ENCODE measurements at places on chromosomes 1 and 21.

DNA sequence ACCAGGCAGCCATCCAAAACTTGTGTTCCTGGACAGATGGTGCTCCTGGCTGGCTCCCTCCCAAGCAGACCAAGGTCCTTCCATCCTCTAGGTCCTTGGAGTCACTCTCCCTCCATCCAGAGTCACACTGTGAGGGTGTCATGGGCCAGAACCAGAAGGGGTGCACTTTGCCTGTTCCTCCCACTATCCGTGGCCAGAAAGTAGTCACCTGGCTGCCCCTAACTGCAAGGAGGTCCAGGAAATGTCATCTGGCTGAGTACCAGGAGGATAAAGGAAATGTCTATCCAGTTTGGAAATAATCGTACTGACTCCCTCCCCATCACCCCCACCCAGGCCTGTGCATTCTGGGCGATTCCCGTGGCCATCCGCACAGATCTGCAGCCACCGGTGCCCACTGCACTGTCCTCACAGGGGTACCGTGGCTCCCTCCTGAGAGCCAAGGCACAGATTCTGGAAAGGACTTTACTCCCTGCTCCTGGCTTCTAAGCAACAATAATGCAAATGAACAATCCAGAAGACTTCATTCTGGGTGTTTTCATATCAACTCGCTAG lies 253.2 kb downstream of the NPHP4 start:
- no peak for ATAC-seq

DNA sequence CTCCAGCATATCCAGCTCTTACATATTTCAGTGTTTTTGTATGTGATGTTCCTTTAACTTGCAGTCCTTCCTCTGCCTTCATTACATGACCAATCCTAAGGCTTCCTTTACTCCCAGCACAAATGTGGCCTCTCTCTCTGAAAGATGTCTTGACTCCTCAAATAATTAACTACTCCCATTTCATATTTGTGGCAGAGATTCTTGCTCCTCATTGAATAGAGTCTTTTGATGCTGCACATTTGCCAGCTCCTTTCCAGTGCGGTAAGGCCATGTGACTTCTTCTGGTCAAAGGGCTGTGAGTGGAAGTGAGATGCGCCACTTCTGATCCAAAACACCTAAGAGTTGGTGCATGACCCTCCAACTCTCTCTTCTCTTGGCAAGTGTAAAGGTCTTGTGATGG lies 19.1 kb upstream of the LAMC1 start:
- ATAC-seq, result no peak

- no peak for ATAC-seq
Measured at GRCh38 chr1:212514056-212514614, 81.4 kb downstream of the NENF start.

- ATAC-seq, result peak; percentile 76
Measured at GRCh38 chr1:64960731-64961130, 5.6 kb downstream of the JAK1 start.

DNA sequence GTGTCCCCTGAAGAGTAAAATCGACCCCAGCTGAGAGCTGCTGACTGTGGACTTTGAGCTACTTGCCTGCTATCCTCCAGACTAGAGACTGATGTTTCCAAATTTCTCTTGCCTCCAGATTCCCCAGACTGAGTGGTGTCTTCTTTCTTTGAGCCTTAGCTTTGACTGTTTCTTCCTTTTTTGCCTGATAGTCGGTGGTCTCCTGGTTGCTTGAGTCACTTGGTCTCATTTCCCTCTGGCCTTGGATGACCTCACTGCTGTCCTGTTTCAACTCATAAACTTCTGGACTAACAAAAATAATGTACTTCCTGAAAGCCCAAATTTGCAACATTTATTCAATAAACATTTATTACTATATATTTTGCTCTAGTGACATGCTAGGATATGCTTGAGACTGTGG lies 52.9 kb upstream of the DIPK1A start:
- ATAC-seq, result no peak

- no peak for ATAC-seq
Measured at GRCh38 chr1:96313216-96313615, 408.4 kb upstream of the PTBP2 start.

DNA sequence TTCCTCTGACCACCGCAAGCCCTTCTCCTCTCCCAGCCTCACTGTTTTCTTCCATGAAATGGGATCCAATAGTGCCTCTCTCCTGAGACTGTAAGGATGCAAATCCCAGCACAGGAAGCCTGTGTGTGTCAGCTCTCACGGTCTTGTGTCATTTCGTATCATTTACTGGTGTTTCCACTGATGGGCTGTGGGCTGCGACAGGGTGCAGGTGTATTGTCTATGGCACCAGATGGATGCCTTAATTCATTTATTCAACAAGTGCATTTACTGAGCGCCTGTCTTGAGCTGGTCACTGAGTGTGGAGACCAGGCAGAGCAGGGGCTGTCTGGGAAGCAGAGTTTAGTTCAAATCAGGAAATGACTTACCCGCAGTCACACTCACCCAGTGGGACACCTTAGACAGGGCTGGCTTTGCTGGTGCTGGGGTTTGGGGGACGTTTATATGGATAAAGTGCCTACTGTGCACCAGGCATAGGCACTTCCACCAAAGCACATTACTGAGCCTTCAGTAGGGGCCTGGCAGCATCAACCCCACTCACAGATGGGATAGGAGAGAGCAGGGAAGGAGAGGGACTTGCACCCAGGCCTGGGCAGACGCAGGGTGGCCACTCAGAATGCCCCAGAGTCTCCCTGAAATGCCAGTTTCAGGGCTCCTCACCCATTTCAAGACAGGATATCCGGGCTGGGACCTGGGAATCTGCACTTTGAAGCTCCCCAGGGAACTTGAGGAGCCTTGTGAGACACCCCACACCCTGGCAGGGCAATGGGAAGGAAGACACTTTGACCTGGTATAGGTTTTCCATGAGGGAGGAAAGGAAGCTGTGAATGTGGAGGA lies 398.9 kb downstream of the MATN1 start:
- no peak for ATAC-seq

GRCh38 chr21:20220586-20220985 lies 777.6 kb upstream of the NCAM2 start:
- no peak for ATAC-seq

- ATAC-seq, result peak; percentile 57
Measured at GRCh38 chr1:92882819-92883218, 51.0 kb downstream of the RPL5 start.

DNA sequence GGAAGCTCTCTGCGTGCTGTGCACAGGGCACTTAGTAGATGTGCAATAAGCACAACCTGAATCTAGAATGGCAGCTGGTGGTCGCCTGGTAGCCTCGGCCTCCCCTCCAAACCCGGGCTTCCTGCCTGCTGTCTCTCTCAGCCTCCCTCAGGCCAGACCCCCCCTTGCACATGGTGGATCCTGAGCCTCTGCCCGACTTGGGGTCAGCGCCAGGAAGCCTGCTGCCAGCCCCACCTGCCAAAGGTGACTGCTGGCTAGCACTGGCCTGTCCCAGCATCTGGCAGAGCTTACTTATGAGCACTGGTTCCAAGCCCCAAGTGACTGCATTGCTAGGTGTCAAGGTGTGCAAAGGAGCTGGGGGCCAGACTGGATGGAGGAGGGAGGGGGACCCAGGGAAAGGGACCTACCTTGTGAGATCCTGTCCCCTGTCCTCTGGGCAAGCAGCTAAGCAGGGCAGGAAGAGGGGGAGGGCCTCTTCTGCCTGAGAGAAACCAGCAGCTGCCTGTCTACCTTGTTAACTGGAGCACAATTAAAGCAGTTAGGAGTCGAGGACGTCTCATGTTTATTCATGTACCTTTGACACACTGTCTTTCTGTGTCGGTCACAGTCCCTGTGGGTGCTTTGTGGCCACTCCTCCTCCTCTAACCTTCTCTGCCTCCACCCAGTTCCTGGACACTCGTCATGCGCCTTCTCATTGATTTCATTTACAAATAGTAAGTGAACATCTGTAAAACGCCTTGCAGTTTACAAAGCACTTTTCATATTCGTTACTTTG lies 100.9 kb downstream of the DDX20 start:
- ATAC-seq, result no peak

GRCh38 chr21:37270576-37271365 lies 3.6 kb upstream of the VPS26C start:
- ATAC-seq, result no peak

DNA sequence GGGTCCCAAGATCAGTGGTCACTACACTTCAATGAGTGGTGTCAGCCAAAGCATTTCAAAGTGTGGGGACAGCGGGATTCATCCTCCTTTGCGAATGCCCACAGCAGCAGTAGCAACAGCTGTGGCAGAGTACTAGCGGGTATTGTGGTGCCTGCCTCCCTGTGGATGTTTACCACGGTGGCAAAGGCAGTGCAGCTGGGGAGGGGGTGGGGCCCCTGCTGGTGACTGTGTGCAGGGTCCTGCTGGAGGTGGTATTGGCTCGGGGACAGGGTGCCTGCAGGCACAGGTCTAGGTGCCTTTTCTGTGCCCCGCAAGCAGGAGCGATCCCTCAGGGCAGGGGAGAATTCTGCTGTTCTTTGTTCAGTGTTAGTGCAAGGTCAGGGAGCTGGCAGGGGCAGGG lies 415.7 kb downstream of the USP25 start:
- ATAC-seq, result peak; percentile 31

- ATAC-seq, result no peak
Measured at GRCh38 chr1:33985656-33986055, 121.8 kb downstream of the HMGB4 start.

DNA sequence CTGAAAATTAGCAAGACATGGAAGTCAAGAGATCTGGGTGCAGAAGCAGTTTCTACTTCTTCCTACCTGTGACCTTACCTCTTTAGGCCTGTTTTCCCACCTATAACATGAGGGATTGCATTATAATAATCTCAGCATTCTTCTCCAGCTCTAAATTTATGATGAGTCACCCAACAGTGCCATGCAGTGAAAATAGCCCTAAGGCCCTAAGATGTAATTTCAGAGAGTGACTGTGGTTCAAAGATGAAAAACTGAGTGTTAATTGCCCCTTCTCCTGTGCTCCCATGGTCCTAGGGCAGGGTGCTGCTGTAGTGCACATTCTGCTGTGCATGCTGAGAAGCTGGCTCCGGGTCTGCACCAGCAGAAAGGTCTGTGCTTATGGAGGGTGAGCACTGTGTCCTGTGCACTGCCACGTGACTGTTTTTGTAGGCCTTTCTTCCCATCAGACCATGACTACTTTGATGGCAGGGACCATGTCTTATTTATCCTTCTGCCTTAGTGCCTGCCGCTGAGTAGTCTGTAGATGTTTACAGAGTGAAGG lies 29.7 kb downstream of the JUN start:
- no peak for ATAC-seq

DNA sequence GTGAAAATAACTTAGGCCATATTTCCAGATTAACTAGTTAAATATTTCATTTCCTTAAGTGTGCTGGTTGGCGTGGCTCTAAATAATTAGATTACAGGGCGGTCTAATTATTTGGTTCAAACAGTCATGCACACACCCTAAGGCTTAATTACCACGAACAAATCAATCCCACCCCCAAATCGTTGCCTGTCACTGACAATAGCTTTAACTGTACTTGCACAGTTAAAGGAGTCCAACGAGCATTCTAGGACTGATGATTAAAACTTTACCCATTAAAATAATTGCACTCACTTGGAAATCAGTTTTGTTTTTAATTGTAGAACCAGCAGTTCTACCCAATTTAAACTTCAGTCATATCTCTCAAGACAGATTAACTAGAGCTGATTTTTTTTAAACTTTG lies 1.5 kb upstream of the POU2F1 start:
- ATAC-seq, result no peak

- ATAC-seq, result no peak
Measured at GRCh38 chr1:14626869-14627607, 28.6 kb downstream of the KAZN start.

- no peak for ATAC-seq
Measured at GRCh38 chr1:97427371-97427770, 493.5 kb downstream of the DPYD start.

DNA sequence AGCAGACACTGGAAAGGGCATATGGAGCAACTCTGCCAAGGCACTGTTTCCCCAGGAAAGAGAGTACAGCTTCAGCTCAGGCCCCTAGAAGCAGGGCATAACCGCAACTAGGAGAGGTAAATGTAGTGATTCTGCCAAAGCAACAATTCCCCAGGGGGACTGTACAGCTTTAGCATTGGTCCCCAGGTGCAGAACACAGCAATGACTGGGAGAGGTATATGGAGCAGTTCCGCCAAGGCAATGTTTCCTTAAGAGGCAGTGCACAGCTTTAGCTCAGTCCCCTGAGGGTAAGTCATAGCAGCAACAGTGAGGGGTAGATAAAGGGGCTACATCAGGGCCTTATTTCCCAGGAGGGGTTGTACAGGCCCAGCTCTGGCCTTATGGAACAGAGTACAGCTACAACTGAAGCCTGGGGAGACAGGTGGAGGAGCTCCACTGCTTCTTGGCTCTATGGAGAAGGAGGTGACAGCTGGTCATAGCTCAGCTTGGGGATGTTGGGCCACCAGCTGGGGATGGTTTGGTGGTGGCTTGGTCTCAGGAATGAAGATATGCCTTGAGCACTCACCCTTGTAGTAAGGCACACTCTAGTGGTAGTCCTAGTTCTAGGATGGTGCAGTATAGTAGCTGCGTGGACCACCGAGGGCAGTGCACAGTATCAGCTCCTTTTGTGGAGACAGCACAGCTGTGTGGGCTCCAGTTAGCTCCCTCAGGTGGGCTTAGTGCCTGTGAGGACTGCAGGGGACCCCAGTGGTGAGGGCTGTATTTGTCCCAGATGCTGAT lies 582.7 kb downstream of the PTPRC start:
- no peak for ATAC-seq

DNA sequence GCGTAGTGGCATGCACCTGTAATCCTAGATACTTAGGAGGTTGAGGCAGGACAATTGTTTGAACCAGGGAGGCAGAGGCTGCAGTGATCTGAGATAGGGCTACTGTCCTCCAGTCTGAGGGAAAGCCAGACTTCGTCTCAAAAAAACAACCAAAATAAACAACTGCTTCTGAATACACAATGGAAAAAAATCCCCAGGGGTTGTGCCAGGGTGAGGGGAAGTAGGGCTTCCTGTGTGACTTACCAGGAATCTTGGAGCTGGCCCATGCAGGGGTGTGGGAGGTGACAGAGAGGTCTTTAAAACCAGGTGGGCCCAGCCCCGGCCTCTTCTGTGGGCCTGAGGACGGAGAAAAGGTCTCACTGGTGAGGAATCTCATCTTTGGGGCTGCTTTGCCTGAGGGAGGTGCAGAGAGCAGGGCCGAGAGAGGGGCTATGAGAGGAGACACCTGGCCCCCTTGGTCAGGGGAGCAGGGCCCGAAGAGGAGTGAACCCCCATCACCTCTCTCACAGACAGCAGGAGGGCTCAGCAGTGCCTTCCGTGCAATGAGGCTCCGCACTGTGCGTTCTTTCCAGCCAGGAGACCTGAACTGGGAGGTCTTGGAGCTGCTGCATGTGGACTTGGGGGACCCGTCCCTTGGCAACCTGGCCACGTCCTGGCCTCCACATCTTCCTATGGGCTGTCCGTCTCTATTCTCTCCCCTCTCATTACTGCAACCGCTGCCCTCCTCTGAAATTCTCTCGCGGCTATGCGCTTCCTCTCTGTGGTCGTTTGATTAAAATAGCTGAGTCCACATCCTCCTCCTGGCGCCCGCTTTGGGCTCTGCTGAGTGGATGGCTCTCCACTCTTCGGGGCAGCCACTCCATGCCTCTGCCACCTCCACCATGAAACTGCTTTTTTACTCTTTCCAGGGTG lies 10.7 kb downstream of the PLA2G5 start:
- ATAC-seq, result peak; percentile 60

Measured in stimulated activated memory B cell treated with anti-CD40 and anti-IgM and Interleukin-4, amounts not matched to agents 10 μg/mL and 1 μg/mL and 100 μg/mL, for 72 hours (primary cell).